ENCODE measurements at places on chromosomes 3 and 15.

GRCh38 chr3:19645093-19645492 is 288.9 kb downstream of the EFHB start:
- H3K4me3 ChIP-seq = no peak overlapping the region
- H3K27ac ChIP-seq = peak overlapping the region; percentile 43
- ATAC-seq = no peak
- H3K36me3 ChIP-seq = peaks cover 14% of the 10 kb centered on the region
- H3K4me1 ChIP-seq = peaks cover 24% of the 10 kb centered on the region

- no peak overlapping the region for H3K4me3 ChIP-seq
- peaks cover 23% of the 10 kb centered on the region for H3K4me1 ChIP-seq
- no peak overlapping the region for H3K27ac ChIP-seq
- H3K27me3 ChIP-seq = no peaks in the 10 kb centered on the region
Measured at GRCh38 chr3:15812183-15812582, 14.4 kb upstream of the ANKRD28 start.

GRCh38 chr15:70902107-70902506 is 9.5 kb downstream of the LRRC49 start:
- H3K27ac ChIP-seq = no peak overlapping the region
- no peak overlapping the region for H3K4me3 ChIP-seq
- no peak for ATAC-seq
- H3K36me3 ChIP-seq = peaks cover 10% of the 10 kb centered on the region
- H3K27me3 ChIP-seq = no peaks in the 10 kb centered on the region
- H3K4me1 ChIP-seq = no peaks in the 10 kb centered on the region

GRCh38 chr3:129070086-129070885 is 9.7 kb downstream of the GP9 start:
- no peak overlapping the region for H3K27ac ChIP-seq
- no peak for ATAC-seq
- peaks cover 10% of the 10 kb centered on the region for H3K4me1 ChIP-seq
- H3K27me3 ChIP-seq = peaks cover 55% of the 10 kb centered on the region
- H3K4me3 ChIP-seq = no peak overlapping the region

DNA sequence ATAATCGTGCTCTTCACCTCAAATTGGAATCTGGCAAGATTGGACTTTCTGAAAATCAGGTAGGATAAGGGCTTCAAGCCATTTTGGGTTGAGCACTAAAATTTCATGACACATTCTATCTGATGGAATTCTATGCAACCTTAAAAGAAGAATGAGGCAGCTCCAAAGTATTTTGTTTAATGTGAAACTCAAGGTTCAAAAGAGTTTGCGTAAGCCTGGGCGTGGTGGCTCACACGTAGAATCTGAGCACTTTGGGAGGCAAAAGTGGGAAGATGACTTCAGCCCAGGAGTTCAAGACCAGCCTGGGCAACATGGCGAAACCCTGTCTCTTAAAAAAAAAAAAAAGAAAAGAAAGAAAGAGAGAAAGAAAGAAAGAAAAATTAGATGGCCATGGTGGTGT is 3.6 kb upstream of the PLA1A start:
- H3K36me3 ChIP-seq = peaks cover 26% of the 10 kb centered on the region
- peaks cover 60% of the 10 kb centered on the region for H3K4me1 ChIP-seq
- no peak for ATAC-seq
- no peaks in the 10 kb centered on the region for H3K27me3 ChIP-seq
- no peak overlapping the region for H3K4me3 ChIP-seq

GRCh38 chr15:65028338-65028737 is 1.1 kb downstream of the MTFMT start:
- H3K27me3 ChIP-seq = no peaks in the 10 kb centered on the region
- H3K4me3 ChIP-seq = peak overlapping the region; percentile 90
- H3K36me3 ChIP-seq = peaks cover 18% of the 10 kb centered on the region
- no peak for ATAC-seq
- peaks cover 23% of the 10 kb centered on the region for H3K4me1 ChIP-seq
- peak overlapping the region; percentile 74 for H3K27ac ChIP-seq

DNA sequence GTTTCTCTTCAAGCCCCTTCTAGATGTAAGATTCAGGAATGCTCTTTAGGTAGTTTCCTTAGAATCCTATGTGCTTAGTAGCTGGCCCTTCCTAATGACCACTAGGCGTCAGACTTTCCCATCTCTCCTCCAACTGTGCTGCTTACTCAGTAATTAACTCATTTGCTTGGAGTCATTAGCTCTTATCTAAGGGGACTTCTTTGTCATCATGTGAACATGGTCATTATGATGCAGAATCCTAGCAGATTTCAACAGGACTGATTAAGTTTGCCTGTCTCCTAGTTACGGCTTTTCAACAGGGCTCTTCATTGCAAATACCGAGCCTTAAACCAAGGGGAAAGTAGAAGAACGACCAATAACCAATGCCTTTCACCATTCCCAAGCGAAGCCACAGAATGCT is 46.4 kb downstream of the GJD2 start:
- no peak overlapping the region for H3K4me3 ChIP-seq
- no peaks in the 10 kb centered on the region for H3K36me3 ChIP-seq
- no peak for ATAC-seq
- no peak overlapping the region for H3K27ac ChIP-seq
- peaks cover 22% of the 10 kb centered on the region for H3K27me3 ChIP-seq
- no peaks in the 10 kb centered on the region for H3K4me1 ChIP-seq

DNA sequence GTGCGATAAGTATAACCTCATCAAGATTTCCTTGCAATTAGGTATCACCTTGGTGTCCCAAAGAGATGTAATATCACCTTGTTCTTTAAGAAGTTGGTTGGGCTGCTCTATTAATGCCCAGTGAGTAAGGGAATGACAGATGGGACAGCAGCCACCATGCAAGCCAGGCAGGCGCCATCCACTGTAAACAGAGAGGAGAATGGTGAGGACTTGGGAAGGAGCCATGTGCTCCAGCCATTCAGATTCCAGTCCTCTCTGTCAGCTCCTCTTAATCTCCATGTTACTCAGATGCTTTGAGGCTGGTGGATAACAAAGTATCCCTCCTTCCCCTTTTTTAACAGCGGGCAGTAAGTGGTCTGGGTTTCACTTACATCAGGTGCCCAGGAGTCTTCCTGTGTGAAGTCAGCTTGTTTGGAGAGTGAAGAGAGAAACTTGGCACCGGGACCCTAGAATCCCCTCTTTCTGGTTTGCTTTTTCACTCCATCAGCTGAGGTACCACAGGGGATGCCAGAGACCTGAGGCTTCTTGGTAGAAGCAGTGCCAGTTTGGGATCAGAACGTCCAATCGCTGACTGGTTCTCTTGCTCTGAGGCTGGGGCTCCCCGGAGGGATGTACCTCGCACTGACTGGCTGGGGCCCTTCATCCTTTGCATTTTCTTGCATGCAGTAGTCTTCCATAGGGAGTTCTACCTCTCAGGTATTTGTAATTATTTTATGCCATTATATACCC is 29.5 kb downstream of the SLCO3A1 start:
- H3K4me1 ChIP-seq = no peaks in the 10 kb centered on the region
- no peak for ATAC-seq
- H3K27me3 ChIP-seq = no peaks in the 10 kb centered on the region
- no peak overlapping the region for H3K4me3 ChIP-seq
- no peaks in the 10 kb centered on the region for H3K36me3 ChIP-seq

DNA sequence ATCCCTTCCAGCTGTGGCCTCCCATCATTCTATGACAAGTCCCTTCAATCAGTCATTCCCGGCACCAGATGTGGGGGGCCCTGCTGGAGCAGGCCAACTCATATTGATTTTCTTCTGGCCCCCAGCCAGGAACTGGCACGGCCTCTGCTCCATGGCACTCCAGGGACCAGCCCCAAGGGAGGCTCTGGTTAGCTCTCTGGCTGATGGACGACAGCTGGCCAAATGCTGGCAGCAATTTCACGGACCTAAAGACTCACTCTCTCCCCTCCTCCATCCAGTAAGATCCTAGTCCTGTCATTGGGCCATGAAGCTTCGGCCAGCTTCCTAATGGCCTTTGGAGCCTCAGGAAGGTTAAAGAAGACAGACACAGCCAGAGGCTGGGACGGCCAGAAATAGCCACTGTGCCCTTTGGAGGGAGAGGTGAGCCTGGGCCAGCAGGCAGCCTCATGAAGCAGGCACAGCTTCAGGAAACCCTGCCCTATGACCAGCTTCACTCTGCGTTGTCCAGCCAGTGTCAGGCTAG is 131.0 kb downstream of the MEX3B start:
- no peak overlapping the region for H3K4me3 ChIP-seq
- H3K4me1 ChIP-seq = no peaks in the 10 kb centered on the region
- ATAC-seq = no peak

DNA sequence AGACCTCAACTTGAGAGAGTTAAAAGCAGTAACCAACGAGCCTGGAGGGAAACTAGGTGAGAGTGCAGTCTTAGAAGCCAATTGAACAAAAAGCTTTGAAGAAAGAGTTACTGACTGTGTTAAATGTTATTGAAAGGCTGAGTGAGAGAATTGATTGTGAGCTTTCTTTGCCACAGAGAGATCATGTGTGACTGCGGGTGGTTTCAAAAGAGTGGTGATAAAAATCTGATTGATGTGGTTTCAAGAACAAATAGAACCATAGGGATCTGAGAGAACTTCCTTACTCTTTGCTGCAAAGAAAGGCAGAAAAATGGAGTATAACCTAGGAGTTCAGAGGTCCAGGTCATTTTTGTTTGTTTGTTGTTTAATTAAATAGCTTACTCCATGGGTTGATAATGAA is 759.9 kb upstream of the ALCAM start:
- no peak for ATAC-seq
- H3K4me1 ChIP-seq = peaks cover 7% of the 10 kb centered on the region
- H3K27me3 ChIP-seq = no peaks in the 10 kb centered on the region
- H3K4me3 ChIP-seq = no peak overlapping the region
- no peak overlapping the region for H3K27ac ChIP-seq

Measured in stimulated activated memory B cell treated with anti-CD40 and anti-IgM and Interleukin-4, amounts not matched to agents 10 μg/mL and 1 μg/mL and 100 μg/mL, for 72 hours (primary cell).